AML-193 (cell line): ENCODE measurements at places on chromosomes 7 and 10.

DNA sequence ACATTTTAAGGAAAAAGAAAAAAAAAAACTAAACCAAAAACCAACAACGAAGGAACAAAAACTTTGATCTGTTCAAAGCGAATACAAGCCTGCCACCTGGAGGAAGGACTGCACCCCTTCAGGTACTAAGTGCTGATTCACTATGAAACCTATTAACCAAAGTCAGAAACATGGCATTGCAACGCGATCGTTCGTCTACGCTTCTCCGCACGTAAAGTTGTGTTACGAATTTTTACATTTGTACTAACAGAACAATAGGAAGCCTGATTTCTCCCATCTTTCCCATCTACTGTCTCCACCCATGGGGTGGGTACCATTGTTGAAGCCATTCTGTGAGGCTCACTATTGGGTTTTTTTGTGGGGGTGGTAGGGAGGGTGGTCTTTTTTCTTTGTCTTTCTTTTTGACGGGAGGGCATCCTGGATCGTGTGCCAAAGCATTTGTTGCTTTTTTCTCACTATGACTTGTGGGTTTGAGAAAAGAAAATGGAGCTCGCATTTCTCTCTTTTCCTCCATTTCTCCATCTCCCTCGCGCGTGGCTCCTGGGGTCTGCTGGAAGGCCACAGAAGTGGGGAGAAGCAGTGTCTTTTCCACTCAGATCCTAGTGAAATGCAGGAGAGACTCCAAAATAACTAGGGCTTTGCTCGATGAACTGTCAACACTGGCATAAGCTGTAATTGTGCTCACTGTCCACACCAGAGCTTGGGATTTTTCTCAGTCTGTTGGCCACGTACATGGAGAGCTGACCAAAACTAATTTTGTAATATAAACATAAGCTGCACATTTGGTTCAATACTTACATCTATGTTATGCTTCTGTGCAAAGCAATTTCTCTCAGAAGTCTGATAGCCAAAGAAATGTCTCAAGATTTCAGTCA, 100.9 kb upstream of the YAE1 start:
- DNase-seq, result peak; percentile 25

- no peak for DNase-seq
Measured at GRCh38 chr10:234708-235406, 99.6 kb downstream of the ZMYND11 start.

GRCh38 chr10:132248455-132249225, 59.1 kb downstream of the STK32C start:
- no peak for DNase-seq

- no peak for DNase-seq
Measured at GRCh38 chr7:136309407-136309806, 332.2 kb upstream of the MTPN start.

- no peak for DNase-seq
Measured at GRCh38 chr7:106022193-106022821, 59.2 kb downstream of the CDHR3 start.

- DNase-seq, result peak; percentile 78
Measured at GRCh38 chr10:97428572-97428981, 2.6 kb downstream of the PGAM1 start.

DNA sequence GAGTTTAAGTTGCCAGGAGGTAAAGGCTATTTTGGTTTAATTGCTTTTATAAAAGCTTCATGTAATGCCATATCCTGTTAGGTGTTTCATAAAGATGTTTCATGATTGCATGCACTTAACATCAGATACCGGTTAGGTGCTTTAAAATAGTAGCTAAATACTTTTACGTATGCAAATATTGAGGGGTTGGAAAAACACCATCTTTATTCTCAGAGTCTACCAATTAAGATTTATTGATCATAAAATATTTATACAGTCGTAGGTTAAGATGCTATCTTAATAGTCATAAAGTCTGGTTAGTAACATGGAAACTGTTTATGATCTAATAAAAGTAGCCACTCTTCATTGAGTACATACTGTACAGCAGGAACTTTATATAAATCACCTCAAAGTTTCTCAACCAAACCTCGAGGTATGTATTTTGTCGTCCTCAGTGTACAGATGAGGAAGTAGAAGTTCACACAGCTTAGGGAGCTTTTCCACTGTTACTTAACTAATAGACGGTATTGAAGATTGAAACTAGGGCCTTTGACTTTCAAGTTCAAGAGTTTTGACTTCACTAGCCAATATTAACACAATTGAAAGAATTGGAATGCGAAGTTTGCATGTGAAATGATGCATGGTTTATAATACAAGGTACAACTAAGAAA, 897.1 kb downstream of the GATA3 start:
- no peak for DNase-seq
